MCF 10A (cell line): ENCODE measurements at places on chromosomes 7 and 10. TPM values are rescaled to one million over a fixed set of nuclear protein-coding genes. Genes with fewer than 3 reads are reported as not detected.

DNA sequence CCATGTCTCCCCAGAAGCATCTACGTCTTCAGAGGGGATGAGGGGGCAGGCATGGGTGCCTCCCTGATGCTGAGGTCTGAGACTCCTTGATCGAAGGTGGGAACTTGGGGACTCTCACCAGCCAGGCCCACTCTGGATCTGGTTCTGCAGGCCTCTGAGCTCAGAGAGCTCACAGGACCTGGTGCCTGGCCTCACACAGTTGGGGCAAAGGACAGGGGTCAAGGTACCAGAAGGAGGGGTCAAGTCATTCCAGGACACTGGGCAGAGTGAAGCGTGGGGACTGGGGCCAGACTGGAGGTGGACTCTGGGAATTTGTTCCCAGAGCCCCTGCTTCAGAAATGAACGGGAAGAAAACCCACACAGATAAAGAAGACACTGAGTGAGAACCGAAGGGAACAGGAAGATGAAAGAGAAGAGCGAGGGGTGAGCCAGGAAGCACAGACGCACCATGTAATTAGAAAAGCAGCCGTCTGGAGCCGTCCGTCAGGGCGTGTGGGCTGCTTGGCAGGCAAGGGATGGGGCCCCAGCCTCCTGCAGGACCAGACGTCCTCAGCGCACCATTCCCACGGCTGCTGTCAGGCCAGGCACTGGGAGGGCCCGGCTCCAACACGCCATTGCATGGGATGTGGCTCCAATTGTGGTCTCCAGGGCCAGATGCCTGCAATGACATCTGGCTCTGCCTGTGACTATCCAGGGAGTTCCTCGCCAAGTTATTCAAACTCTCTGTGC, 47.7 kb downstream of the ZCCHC24 start:
- H3K27ac ChIP-seq, result no peak overlapping the region
- no peak for DNase-seq
- no peaks in the 10 kb centered on the region for H3K27me3 ChIP-seq
- H3K36me3 ChIP-seq, result no peaks in the 10 kb centered on the region

- H3K27me3 ChIP-seq, result no peaks in the 10 kb centered on the region
- peak; percentile 51 for DNase-seq
- H3K36me3 ChIP-seq, result no peaks in the 10 kb centered on the region
- H3K27ac ChIP-seq, result no peak overlapping the region
- H3K4me1 ChIP-seq, result peaks cover 3% of the 10 kb centered on the region
- H3K4me3 ChIP-seq, result no peak overlapping the region
Observed at GRCh38 chr7:26686448-26686981, 177.9 kb downstream of the SKAP2 start.

DNA sequence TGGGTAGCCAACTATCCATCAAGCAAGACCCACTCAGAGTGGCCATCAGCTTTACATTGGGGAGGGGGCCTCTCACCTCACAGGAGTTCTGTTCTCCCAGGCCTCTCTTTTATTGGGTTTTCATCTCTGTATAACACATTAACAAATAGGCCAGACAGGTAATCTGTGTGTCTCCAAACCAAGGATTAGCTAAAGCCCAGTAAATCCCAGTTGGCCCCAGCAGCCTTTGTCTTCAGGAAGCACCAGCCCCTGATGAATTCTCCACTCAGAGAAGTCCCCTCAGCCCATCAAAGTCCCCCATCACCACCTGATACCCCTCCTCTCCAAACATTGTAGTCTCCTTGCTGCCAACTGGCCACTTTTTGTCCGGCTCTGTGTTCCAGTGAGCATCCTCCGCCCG, 16.9 kb upstream of the SLF2 start:
- H3K27ac ChIP-seq, result no peak overlapping the region
- H3K4me1 ChIP-seq, result peaks cover 3% of the 10 kb centered on the region
- no peaks in the 10 kb centered on the region for H3K27me3 ChIP-seq
- H3K4me3 ChIP-seq, result no peak overlapping the region
- H3K36me3 ChIP-seq, result no peaks in the 10 kb centered on the region

DNA sequence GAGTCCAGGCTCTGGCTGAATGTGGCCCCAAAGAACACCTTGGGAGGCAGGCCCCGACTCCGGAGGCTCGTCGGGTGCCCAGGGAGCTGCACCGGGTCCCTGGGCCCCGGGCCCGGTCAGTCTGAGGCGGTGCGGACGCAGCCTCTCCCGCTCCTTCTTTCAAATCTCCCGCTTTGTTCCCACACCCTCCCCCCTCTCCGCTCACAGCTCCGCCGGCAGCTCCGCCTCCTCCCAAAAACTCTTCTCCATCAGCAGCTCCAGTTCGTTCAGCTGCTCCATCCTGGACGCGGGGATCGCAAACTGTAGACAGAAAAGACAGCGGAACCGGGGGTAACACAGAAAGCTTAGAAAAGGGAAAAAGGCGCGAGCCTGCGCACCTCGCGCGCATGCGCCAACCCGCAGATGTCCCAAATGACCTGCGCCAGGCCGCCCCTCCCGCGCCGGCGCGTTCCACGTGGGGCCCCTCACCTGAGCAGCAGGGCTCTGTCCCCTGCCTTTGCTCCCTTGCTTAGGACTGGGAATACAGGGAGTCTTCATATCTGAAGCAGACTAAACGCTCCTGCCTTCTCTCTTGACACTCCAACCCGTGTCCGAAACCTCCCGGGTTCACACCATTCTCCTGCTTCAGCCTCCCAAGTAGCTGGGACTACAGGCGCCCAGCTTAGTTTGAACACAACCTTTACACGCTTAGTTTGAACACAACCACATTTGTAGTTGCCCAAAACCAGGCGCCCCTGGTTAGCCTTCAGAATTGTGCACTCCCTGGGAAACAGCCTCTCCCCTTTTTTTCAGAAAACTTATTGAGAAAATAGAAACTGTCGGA, at the start of gene DNA2:
Gene DNA2, minus strand, starts transcription at position 388 of the 823 bp plus-strand sequence. Its CDS starts 109 bp downstream, at position 279.
- peak within 1 kb of the TSS; percentile 67 for H3K27ac ChIP-seq
- DNase-seq, result peak; percentile 70
- H3K4me3 ChIP-seq, result peak within 1 kb of the TSS; percentile 91
- peaks cover 14% of the 10 kb centered on the region for H3K36me3 ChIP-seq

DNA sequence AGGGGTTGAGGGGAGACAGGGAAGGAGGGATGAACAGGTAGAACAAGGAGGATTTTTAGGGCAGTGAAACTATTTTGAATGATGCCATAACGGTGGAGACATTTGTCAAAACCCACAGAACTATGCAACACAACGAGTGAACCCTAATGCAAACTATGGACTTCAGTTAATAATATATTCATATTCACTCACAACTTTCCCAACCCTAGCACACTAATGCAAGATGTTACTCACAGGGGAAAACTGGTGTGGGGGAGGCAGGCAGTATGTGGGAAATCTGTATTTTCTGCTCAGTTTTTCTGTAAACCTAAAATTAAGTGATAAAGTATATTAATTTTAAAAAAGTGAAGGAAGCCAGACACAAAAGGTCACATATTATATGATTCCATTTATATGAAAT, 17.3 kb downstream of the GNA12 start:
- DNase-seq, result no peak
- no peak overlapping the region for H3K27ac ChIP-seq
- H3K27me3 ChIP-seq, result no peaks in the 10 kb centered on the region
- no peak overlapping the region for H3K4me3 ChIP-seq
- H3K36me3 ChIP-seq, result peaks cover 24% of the 10 kb centered on the region
- peaks cover 18% of the 10 kb centered on the region for H3K4me1 ChIP-seq

DNA sequence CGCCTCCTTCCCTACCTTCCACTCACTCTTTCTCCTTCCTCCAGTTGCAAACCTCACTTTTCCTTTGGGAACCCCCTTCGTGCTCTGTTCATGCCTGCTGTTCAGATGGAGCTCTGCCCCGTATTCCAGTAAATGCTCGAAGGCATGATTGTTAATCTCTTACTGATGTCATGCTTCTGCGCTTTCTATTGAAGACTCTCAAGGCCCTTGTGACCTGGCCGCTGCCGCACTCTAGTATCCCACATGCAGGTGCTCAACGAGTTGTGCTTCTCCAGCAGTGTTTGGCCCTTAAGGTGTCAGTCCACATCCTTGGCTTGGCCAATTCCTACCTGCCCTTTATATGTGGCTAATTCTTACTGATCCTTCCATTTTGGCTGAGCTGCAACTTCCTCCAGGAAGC, 158.6 kb downstream of the ADAM12 start:
- H3K4me3 ChIP-seq, result no peak overlapping the region
- H3K4me1 ChIP-seq, result no peaks in the 10 kb centered on the region
- no peak for DNase-seq

DNA sequence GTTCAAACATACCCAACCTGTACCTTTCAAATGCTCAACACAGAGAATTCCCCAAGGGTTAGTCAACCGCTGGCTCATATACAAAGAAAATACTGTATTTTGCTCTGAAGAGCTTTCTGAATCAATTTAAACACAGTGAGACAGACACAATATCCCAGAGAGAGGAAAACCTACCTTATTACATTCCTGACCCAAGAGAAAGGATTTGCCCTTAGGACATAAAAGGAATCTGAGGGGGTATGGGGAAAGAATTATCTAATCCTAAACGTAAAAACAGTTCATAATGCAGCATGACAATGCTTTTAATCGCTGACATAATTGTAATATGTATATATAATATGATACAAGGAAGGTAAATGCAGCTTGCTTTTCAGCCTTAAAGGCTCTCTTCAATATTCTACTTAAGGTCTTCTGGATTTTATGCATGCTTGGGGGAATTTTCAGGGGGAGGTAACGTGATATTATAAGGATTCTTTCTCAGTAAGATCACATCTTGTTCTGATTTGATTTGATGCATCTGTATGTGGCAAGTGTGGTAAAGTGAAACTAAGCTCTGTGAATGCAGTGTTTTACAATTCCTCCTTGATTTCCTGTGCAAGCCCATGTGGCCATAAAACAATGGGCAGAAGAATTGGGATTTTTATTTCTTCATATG, 240.5 kb downstream of the GLI3 start:
- peak; percentile 74 for DNase-seq
- no peaks in the 10 kb centered on the region for H3K27me3 ChIP-seq
- peak overlapping the region; percentile 74 for H3K27ac ChIP-seq
- H3K36me3 ChIP-seq, result peaks cover 33% of the 10 kb centered on the region
- peak overlapping the region; percentile 60 for H3K4me3 ChIP-seq
- peaks cover 48% of the 10 kb centered on the region for H3K4me1 ChIP-seq

MYL10 gene
- not detected in 2 replicates for total RNA-seq
